ENCODE measurements at places on chromosomes 5 and 9.

GRCh38 chr9:76701441-76702039 lies 62.7 kb upstream of the PCA3 start:
- DNase-seq: no peak

- DNase-seq: no peak
Observed at GRCh38 chr5:145479857-145480256, 355.3 kb downstream of the PRELID2 start.

DNA sequence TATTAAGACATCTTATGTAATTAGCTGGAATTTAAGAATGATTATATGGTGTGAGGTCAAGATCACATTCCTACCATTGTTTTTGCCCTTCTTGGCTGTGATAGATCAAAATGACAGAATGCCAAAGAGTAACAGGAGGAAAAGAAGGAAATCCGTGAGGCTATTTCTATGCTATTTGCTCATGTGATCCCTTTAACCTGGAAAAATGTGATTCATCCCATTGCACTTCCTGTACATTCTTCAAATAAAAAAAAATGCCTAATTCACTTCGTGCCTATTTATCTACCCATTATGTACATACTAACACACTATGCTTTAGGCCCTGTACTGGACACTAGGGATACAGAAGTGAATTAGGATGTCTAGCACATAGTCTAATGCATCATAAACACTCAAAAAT lies 154.1 kb upstream of the PAPPA start:
- DNase-seq: no peak

GRCh38 chr9:127746959-127747569 lies 12.0 kb upstream of the TOR2A start:
- no peak for DNase-seq

- no peak for DNase-seq
Observed at GRCh38 chr9:98401140-98402018, 145.9 kb upstream of the TBC1D2 start.

GRCh38 chr9:88502552-88503034 lies 32.4 kb upstream of the NXNL2 start:
- DNase-seq: no peak

DNA sequence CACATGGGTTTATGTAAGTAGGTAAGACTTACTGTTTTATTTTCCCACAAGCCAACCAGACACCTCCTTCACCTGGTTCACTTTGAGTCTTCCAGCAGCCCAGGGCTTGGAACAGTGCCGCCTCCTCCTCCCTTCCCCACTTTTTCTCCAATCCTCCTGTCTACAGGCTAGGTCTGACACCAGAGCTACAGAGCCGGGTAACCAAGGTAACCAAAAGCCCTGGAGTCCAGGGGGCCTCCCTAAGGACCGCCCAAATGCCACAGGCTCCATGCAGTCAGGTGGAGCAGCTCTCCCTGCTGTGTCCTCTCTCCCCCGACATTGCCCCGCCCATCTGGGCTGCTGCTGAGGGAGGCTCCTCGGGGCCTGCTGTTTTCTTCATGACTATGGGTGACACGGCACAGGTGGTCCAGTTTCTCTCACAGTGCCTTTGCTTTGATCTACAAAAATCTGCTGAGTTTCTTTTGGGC lies 138.0 kb upstream of the EFNA5 start:
- DNase-seq: no peak

- DNase-seq: no peak
Observed at GRCh38 chr5:38167562-38167996, 90.8 kb upstream of the EGFLAM start.

DNA sequence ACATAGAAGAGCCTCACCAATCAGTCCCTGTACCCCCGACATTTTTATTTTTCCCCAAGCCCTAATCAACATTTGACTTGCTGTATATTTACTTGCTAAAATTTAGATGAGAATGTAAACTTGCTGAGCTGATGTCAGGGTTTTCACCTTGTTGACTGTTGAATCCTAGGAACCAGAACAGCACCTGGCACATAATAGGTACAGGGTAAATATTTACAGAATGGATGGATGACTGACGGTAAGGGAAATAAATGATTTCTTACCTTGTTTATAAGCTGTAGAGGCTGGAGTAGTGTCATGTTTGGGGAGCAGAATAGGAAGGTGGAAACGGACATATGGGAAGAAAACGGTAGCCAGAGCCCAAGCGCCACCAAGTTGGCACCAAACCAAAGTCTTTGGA lies 107.0 kb upstream of the NUDT12 start:
- no peak for DNase-seq

DNA sequence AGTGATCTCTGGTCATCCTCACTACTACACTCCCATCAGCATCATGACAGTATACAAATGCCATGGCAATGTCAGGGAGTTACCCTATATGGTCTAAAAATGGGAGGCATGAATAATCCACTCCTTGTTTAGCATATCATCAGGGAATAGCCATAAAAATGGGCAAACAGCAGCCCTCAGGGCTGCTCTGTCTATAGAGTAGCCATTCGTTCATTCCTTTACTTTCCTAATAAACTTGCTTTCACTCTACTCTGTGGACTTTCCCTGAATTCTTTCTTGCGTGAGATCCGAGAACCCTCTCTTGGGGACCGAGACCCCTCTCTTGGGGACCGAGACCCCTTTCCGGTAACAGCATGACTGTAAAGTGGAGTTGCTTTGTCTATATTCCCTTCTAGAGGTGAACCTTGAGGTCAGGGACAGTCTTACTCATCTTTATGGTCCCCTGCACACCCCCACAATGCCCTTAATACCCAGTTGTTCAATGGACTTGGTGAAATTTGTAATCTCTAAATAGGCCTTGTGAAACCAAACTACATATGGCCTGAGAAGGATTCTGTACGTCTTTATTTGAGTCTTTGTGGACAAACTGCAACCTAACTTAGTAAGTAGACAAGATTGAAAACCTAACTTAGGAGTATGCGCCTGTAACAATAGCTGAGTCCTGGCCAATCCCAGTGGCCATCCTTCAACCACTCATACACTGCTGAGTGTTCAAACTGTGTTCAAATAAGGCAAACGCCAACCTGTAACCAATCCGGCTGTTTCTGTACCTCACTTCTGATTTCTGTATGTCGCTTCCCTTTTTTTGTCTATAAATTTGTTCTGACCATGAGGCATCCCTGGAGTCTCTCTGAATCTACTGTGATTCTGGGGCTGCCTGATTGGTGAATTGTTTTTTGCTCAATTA lies 32.3 kb upstream of the UBTD2 start:
- no peak for DNase-seq

DNA sequence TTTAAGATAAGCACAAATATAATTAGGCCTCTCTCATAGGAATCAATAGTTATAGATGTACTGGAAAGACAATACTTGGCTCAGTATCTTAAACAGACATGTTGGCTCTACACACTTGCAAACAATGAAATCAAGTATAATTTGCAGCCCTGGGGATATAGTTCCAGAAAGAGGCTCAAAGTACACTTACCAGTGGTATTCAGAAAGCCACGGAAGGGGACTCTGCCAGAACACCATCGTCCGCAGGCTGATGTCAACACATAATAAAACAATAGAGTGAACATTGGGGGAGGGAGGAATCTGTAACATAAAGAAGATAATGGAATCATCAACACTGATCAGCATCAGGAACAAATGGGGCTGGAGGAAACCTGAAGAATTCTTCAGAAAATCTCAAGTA lies 31.2 kb upstream of the EBF1 start:
- no peak for DNase-seq

GRCh38 chr5:168030912-168031311 lies 260.5 kb upstream of the WWC1 start:
- no peak for DNase-seq

GRCh38 chr5:129172580-129172979 lies 78.0 kb downstream of the ISOC1 start:
- DNase-seq: peak; percentile 11

DNA sequence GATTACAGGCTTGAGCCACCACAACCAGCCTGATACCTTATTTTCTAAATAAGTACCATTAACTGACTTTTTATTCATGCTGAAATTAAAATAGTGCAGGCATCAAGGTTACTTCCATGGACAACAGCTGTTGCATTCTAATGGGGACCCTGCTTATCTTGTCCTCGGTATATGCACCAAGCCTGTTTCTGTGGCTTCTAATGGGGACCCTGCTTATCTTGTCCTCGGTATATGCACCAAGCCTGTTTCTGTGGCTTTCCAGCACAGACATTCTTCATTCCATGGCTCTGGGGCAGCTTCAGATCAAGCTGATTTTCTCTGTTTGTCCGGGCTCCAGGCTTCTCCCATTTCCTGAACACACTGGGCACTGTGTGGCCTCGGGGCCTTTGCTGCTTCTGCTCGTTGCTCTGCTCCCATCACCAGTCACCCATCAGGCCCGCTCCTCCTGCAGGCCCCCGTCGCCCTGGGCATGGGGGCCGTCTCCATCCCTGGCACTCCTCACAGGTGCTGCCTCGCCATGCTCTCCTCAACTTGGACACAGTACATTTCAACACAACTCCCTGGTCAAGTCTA lies 30.7 kb downstream of the ZNF354A start:
- no peak for DNase-seq

Data from SW 1271 (cell line).